Stimulated activated CD8-positive, alpha-beta memory T cell treated with anti-CD3 and anti-CD28 coated beads, Interleukin-2, amount 100 ng/mL, for 1 hour (primary cell): ENCODE measurements at places on chromosomes 7 and 10.

DNA sequence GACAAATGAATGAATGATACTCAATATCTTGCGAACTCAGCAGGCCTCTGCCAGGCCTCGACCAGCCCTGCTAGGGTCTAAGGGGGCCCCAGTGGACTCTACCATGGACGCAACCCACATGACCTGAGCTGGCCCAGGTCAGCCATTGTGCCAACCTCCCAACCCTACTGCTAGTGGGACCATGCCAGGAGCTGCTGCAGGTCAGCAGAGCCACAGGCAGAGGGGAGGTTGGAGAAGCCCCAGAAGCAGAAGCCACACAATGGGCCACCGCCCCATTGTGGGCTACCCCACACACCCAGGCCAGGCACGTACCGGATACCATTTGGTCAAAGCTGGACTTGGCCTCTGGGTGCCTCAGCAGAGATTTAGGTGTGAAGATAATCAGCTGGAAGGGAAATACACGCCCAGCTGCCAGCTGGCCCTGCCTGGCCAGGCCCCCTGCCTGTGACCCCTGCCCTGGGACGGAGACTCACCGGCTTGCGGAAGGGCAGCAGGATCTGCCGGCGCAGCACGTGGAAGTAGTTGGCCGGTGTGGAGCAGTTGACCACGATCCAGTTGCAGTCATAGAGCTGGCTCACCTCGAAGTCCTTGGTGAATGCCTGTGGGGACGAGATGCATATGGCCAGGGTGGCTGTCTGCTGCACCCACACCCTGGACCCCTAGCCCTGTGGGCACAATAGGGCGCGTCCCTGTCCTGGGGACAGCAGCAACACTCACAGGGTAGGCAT is 24.5 kb downstream of the OGDHL start:
- DNase-seq = no peak

DNA sequence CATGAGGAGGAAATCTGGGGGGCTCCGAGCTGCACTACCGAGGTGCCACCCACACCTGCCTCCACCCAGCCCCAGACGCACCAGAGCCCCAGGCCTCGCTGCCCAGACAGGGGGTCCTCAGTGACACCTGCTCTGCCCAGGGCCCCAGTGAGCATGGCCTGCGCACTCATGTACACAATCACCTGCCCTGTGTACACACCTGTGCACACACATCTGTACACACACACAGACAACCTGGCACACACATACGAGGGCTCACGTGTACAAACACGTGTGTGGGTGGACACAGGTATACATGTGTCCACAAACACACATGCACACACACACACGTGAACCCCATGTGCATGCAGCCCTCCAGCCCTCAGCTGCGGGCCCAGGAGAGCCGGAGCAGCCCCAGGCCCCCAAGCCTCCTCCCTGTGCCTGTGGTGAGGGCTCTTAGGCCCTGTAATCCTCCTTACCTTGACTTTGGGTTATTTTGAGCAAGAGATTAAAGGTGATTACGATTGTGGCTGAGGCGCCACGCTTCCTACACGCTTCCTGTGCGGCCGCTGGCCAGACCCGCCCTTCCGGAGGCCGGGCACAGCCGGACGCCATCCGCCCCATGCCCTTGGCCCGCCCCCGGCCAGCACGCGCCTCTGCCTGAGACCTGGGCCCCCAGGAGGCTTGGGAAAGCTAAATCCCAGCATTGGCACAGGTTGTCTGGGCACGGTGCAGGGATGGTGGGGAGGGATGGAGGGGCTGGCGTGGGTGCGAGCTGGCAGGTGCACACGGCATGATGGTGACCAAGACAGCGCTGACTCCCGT is 71.9 kb downstream of the ELFN1 start:
- DNase-seq = no peak

DNA sequence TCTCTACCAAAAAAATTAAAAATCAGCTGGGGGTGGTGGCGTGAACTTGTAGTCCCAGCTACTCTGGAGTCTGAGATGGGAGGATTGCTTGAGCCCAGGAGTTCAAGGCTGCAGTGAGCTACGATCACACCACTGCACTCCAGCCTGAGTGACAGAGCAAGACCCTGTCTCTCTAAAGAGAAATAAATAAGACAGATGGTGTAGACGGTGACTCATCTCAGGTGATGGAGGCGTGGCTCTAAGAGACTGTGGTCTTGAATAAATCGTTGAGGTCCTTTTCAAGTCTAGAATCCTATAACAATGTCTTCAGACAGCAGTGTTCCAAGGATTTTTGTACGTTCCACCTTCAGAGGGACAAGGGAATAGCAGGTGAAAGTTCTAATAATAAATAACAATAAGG is 53.8 kb upstream of the PFKFB3 start:
- DNase-seq = no peak

- DNase-seq = peak; percentile 9
Observed at GRCh38 chr7:117127585-117128168, 174.4 kb downstream of the ST7 start.

DNA sequence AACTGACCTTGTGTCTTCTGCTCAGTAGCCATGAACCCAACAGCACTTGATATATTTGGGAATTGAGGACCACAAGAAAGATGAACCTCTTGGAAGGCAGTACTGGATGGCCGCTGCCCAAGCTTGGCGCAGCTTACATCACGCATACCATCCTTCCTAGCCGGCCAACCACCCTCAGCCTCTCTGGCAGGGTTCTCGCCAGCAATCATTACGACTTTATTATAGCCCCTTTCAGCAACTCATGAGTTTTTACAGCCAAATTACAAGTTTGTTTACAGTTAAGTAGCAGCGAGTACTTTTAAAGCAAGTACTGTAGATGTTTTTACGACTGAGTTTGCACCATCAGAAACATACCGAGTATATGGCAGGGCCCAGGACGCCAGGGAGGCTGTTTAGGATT is 769.1 kb downstream of the SUGCT start:
- DNase-seq = no peak

GRCh38 chr7:153590136-153590535 is 462.1 kb upstream of the DPP6 start:
- no peak for DNase-seq

GRCh38 chr7:3338161-3338560 is 37.1 kb downstream of the SDK1 start:
- no peak for DNase-seq

DNA sequence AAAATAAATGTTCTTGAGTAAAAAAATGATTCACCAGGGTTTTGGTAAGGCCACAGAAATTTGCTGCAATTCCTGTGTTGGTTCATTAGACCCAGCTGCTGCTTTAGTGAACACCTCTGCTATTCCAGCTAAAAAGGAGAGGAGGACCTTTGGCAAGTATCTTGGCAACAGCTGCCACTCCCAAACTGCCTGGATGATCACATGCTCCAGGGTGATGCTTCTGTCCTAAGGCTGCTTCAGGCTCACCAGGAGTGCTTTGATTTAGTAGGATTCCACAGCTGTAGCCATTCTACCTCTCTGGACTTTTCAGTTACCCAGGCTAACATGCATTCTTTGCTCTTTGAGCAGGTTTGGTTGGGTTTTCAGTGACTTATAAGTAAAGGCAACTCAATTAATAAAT is 82.6 kb upstream of the NPVF start:
- DNase-seq = no peak

DNA sequence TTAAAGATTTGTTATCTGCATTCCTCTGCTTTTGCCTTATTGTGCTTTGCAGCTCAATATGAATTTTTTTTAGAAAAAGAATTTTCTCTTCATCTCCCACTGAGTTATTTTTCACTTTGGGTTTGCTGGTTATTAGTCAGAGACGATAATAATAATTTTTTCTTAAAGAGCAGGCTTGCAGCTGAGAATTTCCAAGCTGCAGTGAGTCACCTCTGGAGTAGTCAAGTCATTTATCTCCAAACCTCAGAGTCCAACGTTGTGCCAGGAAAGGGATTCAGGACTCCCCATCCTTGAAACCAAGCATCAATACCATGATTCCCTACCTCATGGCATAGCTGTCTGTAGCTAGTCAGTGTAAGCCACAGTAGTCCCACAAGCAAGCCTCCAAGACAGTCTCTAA is 15.2 kb upstream of the EGR2 start:
- DNase-seq = no peak

DNA sequence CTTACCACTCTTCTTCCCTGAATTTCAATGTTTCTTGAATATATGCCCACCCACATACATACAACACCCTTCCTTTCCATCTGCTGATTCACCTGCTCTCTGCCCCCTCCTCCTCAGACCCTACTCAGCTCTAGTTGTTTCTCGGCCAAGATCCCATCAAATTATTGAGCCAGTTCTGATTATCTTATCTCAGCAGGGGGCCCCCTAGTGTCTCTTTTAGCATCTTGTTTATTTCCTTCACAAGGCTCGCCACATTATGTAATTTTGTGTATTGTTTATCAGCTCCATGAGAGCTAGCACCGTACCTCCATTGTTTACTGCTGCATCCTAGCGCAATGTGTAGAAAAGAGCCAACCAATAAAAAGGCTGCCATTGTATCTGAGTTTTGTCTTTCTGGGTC is 71.9 kb downstream of the FAM13C start:
- DNase-seq = no peak

- no peak for DNase-seq
Observed at GRCh38 chr7:114652041-114652440, 237.4 kb downstream of the FOXP2 start.

DNA sequence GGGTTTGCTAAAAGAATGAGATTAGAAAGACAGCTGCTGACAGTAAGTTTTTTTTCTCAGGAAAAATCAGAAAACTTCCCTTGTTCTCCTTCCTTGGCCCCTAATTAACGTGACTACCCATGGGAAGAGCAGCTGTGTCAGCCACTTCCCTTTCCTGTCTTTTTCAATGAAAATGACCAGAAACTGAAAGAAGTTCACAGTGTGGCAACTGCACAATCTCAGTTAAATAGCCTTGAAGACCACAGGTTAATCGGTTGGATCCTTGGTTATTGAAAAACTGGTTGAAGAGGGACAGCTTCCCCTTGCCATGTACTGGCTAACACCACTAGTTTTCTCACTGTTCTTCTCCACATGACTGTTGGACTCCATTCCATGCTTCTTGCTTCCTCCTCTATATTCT is 148.8 kb upstream of the AGR3 start:
- DNase-seq = no peak
